Amygdala (tissue), 56 donors: ENCODE measurements at places on chromosomes 2 and 18.

- no peak for DNase-seq
Observed at GRCh38 chr18:7846335-7846734, 279.2 kb downstream of the PTPRM start.

DNA sequence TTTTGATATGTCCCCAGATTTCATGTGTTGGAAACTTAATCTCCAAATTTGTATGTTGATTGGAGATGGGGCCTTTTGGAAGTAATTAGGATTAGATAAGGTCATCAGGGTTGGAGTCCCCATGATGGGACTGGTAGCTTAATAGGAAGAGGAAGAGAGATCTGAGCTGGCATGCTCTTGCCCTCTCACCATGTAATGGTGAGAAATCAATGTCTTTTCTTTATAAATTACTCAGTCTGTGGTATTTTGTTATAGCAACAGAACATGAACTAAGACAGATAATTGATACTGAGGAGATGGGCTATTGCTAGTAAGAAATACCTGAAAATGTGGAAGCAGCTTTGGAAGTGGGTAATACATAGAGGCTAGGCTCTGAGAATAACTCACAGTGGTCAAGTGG is 48.0 kb downstream of the CDC42EP3 start:
- DNase-seq = no peak

GRCh38 chr2:20568501-20569463 is 82.1 kb downstream of the HS1BP3 start:
- DNase-seq = no peak

DNA sequence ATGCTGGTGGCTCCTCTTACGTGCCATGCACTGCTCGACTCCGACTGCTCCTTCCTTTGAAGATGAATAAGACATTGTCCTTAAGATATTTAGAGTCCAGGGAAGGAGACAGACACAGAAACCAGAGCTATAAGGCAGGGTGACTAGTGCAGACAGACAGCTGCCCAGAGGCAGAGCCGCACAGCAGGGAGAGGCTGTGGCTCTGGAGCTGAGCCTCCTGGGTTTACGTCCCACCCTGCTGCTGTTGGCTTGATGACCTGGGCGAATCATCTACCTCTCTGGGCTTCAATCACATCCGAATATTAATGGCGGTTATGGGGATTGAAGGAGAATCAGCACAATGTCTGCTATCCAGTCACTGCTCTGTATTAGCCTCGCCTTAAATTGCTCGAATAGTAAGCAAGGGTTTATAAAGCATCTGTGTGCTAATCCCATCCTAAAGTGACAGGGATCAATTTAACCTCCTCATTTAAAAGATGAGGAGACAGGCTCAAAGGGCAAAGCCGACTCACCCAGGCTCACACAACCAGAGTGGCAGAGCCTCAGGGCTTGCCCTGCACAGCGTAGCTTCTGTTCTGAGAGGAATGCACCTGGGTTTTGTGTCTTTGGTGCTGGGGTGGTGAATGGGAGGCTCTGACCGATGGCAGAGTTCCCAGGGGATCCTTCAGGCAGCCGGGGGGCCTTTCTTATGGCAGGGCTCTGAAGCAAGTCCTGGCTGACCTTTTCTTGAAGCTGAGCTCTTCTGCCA is 284.1 kb downstream of the MYCN start:
- no peak for DNase-seq

GRCh38 chr18:42392416-42392815 is 437.4 kb downstream of the PIK3C3 start:
- DNase-seq = no peak

DNA sequence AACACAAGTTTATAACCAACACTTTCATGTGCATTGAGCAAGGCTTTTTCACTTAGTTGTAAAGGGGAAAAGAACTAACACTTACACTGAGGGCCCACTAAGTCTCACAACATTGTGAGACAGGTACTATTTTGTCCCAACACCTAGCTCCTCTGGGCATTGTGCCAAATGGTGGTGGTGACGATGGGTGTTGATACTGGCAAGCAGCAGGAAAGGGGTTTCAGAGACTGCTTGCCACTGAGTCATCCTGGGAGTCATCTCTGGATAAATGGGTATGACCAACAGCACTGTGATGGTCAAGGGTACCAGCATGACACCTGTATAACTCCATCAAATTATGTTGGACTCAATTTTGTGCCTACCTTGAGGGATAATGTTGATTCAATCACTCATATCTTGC is 138.8 kb upstream of the ITGA6 start:
- no peak for DNase-seq

- DNase-seq = no peak
Observed at GRCh38 chr2:37573451-37574388, 97.7 kb downstream of the CDC42EP3 start.

DNA sequence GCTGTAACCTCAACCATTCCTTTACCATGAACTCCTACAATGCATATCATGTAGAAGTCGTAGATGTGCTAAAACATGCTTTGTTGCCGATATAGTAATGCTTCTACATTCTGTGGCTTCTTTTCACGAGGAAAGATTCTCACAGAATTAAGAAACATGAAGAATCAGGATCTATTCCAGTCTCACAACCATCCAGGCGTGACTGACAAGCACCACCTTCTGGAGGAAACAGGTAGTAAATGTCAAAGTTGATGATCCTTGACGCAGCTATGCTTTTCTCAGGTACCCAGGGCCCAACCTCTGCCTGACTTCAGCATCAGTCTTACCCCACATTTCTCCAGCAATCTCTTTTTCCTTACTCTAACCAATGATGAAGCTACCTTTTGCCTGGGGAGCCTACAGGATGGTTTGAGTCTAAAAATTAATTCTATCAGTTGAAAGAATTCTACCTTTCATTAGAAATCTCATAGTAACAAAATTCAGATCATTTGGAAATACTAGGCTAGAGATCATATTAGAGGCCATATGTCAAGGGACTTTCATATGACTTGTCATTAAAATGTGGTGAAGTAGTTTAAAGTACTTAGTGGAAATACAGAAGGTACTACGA is 123.3 kb upstream of the RND3 start:
- no peak for DNase-seq

DNA sequence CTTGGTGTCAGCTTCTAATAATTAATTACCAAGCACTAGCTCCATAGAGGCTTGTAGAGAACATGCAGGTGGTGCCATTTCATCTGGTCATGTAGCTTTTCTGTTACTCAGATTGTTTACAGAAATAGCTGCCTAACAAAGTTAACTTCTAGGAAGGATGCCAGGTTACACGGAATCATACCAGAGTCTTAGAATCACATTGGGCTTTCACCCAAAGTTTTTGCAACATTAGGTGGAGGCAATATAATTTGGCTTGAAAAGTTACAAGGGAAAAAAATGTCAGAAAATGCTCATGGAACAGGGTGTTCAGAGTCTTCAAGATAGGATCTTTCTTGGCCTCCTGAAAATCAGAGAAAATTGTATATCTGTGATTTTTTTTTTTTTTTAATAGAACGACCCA is 135.6 kb downstream of the ARHGAP15 start:
- no peak for DNase-seq

GRCh38 chr2:105156166-105156565 is 85.4 kb upstream of the GPR45 start:
- DNase-seq = no peak

GRCh38 chr2:120630031-120630701 is 105.5 kb upstream of the GLI2 start:
- no peak for DNase-seq

GRCh38 chr18:72826736-72827135 is 41.1 kb downstream of the NETO1 start:
- DNase-seq = no peak

GRCh38 chr2:202031246-202031951 is 2.3 kb upstream of the FZD7 start:
- DNase-seq = no peak

- no peak for DNase-seq
Observed at GRCh38 chr2:7861910-7862702, 819.8 kb upstream of the ID2 start.

DNA sequence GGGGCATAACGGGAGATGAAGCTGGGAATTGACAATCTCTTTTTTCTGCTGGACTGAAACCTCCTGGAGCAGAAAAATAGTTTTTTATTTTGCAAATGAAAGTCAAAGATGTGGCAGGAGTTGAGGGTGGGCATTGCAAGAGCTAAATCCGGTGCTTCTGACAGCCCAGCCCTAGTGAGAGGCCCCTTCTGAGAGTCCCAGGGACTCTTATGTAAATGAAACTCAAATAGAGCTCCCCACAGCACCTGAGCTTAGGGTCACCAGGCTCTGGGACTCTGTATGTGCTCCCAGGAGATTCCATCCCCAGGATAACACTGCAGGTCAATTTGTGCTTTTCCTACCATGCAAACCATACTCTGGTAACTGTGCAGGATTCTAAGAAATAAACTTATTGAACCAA is 192.8 kb downstream of the ANKRD30B start:
- DNase-seq = no peak

DNA sequence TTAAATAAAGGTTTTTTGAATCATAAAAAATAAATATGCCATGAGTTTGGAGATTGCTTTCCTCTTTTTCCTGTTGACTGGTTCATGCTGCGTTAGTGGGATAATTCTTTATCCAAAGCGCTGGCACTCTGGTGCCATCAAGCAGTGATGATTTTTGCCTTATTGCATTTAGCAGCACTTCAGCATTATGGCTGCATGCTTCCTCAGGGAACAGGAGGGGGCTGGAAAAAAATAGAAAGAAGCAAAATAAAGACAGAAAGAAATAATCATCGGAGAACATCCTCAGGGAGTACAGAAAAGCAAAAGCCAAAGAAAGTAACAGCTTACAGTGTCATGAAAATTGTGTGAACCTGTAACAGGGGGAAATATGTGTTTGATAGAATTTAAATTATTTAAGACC is 1408.2 kb upstream of the PIK3C3 start:
- DNase-seq = no peak
